ENCODE measurements at places on chromosomes 2 and 18.

DNA sequence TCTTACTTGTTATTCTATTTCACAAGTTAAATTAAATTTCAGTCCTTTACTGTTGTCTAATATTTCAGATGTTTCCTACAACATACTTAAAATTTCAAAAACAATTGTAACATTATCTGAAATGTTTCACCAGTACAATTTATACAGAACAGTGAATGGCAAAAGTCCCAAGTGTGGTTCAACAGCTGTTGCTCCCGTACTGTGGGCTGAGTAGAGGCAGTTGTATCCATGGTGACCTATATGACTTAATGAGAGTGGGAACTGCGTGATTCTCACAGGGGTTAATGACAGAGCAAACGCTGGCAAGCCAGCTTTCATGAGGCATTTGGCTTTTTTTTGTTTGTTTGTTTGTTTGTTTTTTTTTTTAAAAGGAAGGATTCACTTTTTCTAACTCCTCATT is 5.3 kb upstream of the PLCL1 start:
- no peak for DNase-seq

GRCh38 chr18:6205706-6206105 is 209.0 kb downstream of the L3MBTL4 start:
- DNase-seq: no peak

- DNase-seq: no peak
These were observed 1.4 kb downstream of the IHH start for GRCh38 chr2:219059375-219059724.

- no peak for DNase-seq
These were observed 892.2 kb upstream of the ZEB2 start for GRCh38 chr2:145412155-145412554.

- DNase-seq: no peak
These were observed 50.5 kb downstream of the SLC4A5 start for GRCh38 chr2:74292751-74293150.

- DNase-seq: no peak
These were observed 5.0 kb upstream of the ATP9B start for GRCh38 chr18:79064228-79064627.

DNA sequence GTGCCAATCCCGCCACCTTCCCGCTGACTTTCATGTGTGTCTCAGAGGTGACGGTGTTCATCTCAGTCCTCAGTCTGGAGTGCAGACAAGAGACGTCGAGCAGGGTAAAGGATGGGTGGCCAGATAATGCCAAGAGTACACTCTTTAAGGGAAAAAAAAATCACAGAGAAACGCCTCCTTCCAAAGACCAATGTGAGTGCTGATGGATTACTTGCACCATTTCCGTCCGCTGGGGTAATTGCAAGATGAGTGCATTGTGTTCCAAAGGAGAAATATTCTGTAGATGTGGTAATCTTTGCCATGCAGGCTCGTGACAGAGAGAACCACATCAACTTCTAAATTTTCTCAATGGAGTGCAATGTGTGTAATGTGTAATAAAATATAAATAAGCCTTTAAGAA is 81.0 kb downstream of the KLHL29 start:
- DNase-seq: no peak

DNA sequence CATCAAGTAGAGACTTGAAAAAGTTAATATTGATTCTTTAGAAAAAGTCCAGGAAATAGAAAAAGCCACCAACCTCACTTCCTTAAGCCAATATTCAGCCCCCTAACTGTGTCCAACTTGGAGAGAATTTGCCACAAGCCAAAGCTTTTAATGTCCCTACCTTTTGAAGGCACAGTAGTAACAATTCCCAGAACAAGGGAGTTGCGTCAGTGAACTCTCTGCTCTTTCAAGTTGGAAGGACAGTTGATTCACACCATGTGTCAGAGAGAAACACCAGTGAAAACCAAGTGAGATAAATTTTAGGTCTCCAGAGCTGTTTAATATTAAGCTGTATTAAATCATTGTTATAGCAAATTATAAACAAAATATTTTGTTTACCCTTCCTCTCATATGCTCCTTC is 66.1 kb downstream of the EXOC6B start:
- DNase-seq: no peak
